ENCODE measurements at places on chromosomes 16 and 17.

DNA sequence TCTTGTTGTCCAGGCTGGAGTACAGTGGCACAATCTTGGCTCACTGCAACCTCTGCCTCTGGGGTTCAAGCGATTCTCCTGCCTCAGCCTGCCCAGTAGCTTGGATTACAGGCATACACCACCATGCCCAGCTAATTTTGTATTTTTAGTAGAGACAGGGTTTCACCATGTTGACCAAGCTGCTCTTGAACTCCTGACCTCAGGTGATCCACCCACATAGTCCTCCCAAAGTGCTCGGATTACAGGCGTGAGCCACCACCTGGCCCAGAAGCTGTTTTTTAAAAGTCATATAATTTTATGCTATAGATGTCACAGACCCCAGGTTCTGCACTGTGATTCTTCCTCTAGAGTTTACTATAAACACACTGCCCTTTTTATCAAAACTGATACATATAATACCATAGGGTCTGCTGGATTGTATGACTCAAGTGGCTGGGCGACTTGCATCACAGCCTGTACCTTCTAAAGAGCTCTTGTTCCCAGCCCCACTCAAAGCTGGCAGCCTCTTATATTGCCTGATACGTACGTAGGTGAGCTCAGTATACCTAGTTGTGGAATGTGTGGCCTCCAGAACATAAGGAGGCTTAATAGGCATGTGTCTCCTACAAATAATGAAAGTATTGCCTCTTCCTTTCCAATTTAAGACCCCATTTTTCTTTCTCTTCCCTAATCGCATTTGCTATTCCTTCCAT, 295.8 kb downstream of the ZFHX3 start:
- DNase-seq: no peak

GRCh38 chr17:80722661-80723060, 178.0 kb downstream of the RPTOR start:
- no peak for DNase-seq

- DNase-seq: no peak
Observed at GRCh38 chr16:12173121-12173520, 196.6 kb downstream of the SNX29 start.

- no peak for DNase-seq
Observed at GRCh38 chr16:87705771-87706277, 60.0 kb downstream of the KLHDC4 start.

DNA sequence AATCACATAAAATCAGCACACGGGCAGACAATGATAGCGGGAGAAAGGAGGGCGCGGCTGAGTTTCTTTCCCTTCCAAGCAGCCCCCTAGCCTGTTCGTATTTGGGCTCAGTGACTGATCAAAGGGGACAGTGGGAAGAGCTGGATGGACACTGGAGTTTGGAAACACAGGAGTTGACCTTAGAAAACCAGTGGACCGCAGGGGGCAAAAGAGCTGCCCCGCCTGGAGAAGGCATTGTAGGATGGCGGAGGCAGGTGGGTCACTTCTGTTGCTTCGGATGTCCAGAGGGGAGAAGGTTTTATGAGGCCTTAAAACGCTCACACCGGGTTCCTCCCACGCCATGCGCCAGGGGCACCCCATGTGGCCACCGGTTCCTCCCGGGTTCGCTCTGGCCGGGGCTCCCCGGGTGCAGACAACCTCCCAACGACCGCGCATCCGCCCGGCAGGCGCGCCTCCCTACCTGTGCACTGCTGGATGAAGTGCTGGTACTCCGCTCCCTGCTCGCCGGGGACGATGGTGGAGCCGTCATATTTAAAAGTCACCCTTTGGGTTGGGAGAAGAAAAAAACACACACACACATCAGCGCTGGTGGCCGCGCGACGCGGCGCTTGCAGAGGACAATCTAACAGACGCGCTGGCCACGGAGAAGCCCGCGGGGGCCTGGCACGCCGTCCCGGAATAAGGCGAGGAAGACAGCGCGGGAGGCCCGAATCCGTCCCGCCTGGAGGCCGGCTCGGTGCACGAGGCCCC, 662 bp downstream of the COTL1 start:
- DNase-seq: no peak
